ENCODE measurements at places on chromosomes 2 and 18.

DNA sequence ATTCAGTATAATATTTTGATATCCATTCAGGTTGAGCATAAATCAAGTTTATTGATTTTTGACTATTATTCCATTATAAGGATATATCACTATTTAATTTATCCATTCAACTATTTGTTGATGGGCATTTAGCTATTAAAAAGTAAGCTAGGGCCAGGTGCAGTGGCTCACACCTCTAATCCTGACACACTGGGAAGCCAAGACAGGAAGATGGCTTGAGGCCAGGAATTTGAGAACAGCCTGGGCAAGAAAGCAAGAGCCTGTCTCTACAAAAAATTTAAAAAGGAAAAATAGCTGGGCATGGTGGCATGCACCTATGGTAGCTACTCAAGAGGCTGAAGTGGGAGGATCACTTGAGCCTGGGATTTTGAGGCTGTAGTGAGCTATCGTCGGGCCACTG is 183.5 kb downstream of the HNMT start:
- DNase-seq, result no peak

DNA sequence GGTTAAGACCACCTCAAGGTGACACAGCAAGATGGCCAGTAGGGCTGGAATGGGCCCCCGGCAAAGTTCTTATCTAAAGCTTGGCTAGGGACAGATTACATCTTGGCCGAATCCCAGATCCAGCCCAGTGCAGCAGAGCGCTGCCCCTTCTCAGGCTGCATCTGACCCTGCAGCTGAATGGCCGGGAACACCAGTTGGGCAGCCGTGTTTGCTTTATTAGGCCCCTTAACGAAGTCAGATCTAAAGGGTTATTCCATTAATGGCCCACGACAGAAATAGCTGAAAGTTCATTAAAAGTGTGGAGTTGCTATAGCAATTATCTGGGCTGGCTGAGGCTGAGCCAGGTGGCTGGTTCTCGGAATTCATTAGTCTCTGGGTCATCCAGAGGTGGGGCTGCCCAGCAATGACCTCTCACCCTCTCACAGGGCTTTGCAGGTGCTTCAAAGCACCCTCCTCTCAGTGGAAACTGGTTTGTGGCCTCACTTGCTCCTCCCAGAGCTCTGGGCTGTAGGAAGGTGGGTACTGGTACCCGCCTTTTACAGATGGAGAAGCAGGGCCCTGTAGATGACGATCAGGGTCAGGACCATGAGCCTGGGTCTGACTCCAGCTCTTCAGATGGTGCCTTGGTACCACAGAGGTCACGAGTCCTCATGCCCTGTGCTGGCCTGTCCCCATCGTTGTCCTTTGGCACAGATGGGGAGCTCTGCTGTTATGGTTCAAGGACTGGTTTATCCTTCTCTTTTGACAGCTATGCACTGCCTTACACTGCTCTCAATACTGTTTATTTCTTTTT is 68.8 kb downstream of the EMX1 start:
- DNase-seq, result no peak

DNA sequence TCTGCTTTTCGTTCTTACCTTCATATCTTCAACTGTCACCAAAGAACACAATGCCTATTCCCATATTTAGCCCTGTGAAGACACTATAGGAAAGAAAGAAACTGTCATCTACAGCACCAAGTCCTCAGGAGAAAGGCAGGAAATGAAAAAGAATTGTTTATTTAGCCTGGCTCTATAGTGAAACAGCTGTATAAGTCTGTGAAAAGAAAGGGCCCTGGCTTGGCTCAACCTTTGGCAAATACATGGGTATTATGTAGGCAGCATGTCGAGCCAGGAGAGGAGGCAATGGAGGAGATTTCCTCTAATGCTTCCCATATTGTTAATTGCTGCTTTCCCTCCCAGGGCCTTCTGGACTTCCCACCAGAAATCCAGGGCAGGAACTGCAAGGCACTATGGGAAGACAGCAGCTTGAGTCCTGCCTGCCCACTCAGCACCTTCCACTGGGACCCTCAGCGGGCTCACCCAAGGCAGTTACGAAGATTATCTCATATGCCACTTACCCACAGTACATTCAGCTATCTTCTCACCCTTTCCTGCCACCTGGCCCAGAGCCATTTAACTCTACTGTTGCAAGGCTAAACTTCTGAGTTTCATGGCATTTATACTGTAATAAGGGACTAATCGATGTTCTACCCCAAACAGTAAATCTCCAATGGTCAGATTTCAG is 30.1 kb downstream of the SLC8A1 start:
- no peak for DNase-seq

GRCh38 chr2:238023608-238024007 is 37.2 kb upstream of the SCLY start:
- no peak for DNase-seq

DNA sequence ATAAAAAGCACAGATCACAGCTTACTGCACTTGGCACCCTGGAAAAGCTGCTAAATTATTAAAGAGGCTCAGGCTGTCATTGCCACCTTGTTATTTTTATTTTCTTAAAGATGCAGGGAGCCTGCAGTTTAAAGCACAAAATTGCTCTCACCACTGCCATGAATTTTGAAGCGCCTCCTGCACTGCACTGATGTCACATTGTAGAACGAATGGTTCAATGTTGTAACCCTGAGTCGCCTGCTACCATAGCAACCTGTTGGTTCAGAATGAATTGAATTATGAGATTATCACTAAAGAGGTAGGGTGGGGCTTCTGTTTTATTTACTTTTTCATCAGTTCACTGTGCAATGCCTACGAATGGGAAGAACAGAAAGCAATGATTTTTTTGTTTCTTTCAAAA is 16.5 kb downstream of the SCG2 start:
- no peak for DNase-seq

- DNase-seq, result no peak
Measured at GRCh38 chr2:9658972-9659371, 28.2 kb upstream of the YWHAQ start.

DNA sequence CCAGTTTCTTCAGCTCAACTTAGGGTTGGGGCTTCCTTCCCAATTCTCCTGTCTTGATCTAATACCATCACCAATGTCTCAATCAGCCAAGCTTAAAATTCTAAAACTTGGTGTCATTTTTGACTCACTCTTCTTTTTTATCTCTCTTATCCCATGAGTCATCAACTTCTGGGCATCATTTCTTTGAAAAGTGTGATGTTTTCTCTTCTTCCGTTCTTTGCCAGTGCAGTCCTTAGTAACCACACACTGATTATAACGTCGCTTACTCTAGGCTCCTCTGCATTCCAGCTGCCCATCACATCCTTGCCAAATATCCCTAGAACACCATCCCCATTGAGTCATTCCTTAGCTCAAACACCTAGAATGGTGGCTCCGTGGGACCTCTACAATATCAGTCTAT is 27.4 kb upstream of the MRO start:
- DNase-seq, result no peak

GRCh38 chr2:217431577-217432269 is 571.1 kb downstream of the TNS1 start:
- DNase-seq, result no peak

GRCh38 chr18:57589161-57589560 is 2.7 kb upstream of the FECH start:
- DNase-seq, result no peak

DNA sequence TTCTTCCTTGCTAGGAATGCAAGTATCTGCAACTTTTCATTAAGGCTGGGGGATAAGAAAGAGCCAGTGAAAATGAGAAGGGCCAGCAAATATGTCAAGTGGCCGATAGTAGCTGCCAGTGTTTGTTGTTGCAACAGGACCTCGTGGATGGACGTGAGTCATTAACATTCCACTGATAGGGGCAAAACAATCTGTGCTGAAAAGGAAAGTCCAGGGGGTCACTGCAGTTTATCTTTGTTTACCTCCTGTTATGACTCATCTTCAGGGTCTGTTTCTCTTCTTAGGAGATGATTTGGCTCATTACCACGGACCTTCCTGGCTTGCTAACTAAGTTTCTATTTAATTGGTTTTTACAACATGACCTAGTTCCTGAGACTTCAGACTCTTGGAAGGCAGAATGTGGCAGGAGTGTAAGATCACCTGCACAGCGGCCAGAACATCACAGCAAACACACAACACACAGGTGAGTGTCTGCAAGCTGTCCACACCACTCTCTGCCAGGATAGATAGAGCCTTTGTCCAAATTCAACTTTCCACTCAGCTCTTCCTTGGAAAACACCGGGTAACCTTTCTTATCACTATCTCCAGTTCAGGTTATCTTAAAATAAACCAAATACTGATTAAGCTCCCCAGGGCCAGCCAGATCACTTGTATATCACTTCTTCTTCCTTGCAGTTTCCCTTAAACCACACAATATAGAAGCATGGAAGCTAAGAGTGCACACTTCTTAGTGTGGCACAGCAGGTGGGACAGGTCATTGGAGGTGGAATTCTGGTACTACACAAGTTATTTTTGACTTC is 157.5 kb upstream of the LMAN1 start:
- no peak for DNase-seq

GRCh38 chr2:102636283-102636907 is 17.0 kb downstream of the SLC9A2 start:
- no peak for DNase-seq

GRCh38 chr2:100731535-100731981 is 88.4 kb upstream of the NPAS2 start:
- no peak for DNase-seq
